ENCODE measurements at places on chromosomes 3 and 15.

DNA sequence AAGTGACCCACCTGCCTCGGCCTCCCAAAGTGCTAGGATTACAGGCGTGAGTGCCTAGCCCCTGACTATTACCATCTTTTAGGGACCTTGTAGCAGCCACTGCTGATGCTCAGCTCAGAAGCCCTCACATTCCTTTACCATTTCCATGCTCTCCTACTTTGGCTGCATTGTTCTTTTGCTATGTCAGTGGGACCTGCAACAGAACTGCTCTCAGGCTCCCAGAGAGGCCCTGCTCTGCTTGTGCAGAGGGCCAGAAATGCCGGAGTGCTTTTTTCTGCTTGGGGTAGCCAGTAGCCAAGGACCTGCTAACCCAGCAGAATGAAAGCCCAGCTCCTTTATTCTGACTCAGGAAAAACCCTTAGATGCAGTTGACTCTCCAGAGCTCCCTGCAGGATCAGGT, 18.3 kb upstream of the PROK2 start:
- no peak for DNase-seq

DNA sequence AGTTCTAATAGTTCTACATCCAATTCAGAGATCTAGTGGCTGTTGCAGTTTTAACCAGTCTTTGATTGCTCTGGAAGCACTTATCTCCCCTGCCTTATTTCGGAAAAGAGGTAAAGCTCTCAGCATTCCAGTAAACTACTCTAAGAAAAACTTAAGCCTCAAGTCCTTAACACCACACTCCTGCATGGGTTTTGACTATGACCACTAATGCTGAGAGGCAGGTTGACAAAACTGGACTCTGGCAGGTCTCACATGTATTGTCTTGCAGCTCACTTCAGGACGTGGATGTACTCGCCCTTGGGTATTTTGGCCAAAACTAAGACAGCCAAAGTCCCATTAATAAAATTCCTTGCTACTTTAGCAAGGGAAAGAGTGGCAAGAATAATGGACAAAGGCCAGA, 405.9 kb upstream of the GRM7 start:
- DNase-seq = no peak

GRCh38 chr15:63231206-63231605, 41.8 kb downstream of the RAB8B start:
- no peak for DNase-seq

- no peak for DNase-seq
Observed at GRCh38 chr3:33456756-33457155, 16.6 kb upstream of the UBP1 start.

GRCh38 chr3:174417573-174417972, 441.6 kb upstream of the NAALADL2 start:
- DNase-seq = no peak

DNA sequence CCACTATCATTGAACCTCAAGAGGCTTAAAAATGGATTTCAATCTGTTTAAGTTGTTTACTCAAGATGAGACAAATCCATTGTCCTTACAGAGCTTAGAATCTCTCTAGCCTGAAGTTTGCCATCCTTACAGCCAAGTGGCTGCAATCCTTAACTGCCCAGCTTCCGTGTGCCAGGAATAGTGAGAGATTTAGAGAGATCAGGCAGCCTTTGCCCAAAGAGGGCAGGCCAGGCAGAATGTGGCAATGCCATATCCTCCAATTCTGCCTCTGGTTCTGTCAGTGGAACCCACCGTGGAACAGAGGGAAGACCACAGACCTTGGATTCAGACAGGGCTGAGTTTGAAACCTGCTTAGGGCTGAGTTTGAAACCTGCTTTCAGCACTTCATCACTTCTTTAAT, 374.3 kb downstream of the VPS13C start:
- no peak for DNase-seq

DNA sequence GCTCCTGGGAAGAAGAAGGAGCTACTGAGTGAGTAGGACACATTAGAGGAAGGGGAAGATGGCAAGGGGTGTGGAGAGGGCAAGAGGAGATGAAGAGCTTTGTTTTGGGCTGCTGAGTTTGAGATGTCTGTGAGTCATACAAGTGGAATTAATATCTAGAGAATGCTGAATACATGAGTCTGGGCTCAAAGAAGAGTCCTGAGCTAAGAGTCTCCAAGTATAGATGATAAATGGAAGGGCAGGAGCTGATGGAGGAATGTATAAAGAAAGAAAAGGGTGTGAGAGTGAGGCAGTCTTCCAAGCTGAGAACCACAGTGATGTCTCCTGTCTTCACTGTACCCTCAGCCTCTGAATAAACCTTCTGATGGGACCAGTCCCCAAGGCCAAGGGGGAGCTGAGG, 205.5 kb upstream of the MRPL3 start:
- no peak for DNase-seq

DNA sequence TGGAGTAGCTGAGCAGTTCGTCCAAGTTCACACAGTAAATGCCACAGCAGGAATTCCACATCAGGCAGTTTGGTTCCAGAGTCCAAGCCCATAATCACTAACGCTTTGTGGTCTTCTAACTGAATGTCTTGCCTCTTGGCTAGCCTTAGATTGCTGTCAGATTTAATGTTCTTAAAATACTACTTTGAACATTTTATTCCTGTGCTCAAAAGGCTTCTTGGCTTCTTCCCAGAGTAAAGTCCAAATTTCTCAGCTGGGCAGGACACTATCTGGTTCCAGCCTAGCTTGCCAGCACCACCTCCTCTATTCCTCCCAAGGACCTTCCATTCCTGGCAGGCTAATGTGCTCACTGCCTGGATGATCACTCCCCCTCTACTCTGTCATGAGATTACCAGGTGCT, 256.9 kb downstream of the SQOR start:
- DNase-seq = no peak

DNA sequence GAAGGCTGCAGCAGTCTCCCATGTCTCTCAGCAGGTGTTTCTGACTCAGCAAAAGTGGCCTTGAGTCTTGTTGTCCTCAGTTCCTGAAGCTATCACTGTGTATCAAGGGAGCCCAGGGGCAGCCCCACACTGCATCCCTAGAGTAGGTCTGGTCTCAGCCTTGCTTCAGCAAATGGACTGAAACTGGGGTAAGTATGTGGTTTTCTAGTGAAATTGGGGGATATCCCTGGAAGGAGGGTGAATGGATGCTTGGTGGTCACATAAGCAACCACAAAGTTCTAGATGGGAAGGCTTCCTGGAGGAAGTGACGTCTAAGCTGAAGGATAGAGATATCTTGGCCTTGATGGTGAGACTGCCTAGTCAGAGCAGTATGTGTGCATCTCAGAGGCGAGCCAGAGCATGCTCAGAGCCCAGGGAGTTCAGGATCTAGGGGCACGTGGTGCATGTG, 38.4 kb downstream of the TMEM158 start:
- DNase-seq = no peak

DNA sequence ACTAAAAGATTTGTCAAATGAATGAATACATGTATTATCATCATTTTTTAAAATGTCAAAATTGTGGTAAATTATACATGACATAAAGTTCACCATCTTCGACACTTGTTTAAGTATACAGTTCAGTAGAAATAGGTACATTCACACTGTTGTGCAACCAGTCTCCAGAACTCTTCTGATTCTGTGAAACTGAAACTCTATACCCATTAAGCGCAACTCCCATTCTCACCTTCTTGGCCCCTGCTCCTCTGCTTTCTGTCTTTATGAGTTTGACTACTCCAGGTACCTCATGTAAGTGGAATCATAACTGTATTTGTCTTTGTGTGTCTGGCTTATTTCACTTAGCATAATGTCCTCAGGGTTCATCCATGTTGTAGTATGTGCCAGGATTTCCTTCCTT, 50.1 kb upstream of the KBTBD8 start:
- no peak for DNase-seq

GRCh38 chr3:32453346-32453745, 49.3 kb downstream of the CMTM6 start:
- no peak for DNase-seq

DNA sequence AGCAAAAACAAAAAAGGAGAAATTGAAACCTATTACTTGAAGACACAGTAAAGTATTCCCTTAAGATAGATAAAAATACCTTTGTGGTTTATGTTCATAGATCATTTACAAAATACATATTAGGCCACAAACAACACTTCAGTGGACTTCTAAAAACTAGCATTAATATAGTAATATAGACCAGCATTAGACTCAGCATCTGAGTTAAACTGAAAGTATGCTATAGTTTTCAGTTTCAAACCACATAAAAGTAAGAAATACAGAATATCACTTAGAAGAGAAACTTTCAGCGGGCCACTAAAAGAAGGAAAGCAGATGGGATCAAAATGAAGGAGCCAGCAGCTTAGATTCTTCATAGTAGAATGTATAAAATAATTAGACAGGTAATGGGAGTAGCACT, 86.6 kb downstream of the MSL2 start:
- no peak for DNase-seq

DNA sequence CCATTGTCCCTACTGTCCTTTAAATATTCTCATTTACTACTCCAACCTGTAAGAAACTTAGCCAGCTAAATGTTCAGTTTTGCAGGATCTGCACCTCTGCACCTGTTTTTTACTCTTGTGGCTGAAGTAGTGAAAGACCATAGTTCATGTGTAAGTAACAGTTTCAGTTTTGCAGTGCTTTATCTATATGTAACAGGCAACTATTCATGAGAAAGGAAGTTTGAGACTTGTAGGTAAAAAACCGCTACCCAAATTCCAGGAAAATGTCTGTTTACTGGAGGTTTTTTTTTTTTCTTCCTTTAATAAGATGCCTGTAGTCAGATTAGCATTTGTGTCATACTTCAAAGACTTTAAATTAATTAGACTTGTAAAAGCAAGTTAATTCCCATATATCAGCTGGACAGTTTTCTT, 25.4 kb upstream of the MBNL1 start:
- DNase-seq = peak; percentile 15

DNA sequence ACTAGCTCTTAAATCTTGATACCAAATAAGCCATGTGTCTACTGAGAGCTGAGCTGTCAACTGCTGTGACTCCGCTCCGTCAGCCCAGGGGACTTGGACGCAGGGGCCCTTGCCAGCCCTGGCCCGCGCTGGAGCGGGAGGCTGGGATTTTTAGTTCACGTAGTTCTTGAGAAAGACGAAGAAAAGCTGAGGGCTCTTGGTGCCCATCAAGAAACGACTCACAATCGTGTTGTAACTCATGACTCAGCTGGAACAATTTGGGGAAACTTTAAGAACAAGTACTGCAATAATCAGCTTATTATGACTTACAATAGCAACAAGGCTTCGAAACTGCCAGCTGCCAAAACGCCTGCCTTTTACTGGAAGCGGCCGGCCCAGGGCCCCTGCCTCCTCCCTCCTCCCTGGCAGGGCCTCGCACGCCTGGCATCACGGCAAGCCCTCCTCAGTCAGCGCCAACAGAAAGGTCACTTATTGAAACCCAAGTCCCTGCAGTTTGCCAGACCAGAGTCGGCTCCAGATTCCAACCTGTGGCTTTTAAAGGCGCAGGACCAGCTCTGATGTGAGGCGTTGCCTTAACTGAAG, 60.3 kb downstream of the RGMA start:
- peak; percentile 71 for DNase-seq

DNA sequence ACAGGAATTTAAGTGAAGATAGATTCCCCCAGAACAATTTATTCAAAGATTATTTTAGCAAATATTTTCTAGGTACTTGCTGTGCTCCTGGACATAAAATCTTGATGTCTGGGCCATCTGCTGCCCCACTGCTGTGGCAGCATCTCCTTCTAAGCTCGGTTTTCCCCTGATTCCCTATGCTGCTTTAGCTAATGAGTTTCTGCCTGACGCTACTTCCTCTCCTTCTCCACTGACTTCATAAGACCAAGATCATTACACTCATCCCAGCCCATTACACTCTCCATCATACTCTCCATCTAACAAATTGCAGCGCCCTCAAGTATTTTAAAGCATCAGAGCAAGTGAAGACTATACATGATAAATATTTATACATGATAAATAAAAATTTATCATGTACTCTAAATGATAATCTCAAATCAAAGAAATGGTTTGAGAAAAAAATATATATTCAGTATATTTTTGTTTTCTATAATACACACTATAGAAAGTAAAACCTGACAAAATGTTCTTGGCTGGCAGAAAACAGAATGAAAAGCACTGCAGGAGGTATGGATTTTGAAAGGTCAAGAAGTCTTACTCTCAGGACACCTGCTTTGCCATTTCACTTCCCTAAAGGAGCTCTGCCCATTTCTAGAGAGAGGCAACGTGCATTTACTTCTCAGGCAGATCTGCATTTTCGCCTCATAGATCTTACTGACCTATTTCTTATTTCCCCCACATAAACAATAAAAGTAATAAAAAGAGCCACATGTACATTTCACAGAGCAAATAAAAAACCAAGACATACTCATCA, 232.0 kb downstream of the KCNMB2 start:
- no peak for DNase-seq

GRCh38 chr3:1087066-1087560, 5.7 kb upstream of the CNTN6 start:
- DNase-seq = no peak

GRCh38 chr15:75508840-75509532, 57.5 kb upstream of the SIN3A start:
- peak; percentile 60 for DNase-seq

DNA sequence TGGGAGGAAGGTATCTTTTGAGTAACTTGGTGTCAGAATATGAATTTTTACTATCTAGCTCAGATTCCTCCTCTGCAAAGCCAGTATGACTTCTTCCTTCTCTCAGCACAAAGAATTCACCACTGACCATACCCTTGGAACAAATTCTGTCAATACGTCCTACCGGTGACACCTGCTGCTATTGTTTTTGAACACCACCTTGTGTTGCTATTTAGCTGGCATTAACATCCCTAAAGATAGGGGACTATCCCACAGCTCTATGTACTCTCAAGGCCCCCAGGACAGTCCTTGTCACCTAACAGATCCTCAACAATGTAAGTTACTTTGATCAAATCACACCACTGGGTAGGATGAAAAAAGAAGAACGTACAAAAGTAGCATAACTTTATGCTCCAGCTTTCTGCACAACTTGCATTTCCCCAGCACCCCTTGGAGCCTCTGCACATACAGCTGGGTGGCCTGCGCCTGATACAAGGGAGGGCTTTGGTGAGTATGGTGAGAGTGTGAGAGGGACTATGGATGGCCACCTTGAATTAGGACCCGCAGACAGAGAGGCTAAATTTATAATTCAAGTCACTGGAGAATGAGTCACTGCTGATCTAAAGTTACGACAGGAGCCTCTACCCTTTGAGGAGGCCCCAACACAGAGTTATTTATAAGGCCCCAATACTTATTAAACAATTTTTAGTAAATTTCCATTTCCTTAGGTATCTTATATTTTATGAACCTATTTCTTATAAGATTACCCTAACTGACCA, 2.3 kb upstream of the COLQ start:
- no peak for DNase-seq

DNA sequence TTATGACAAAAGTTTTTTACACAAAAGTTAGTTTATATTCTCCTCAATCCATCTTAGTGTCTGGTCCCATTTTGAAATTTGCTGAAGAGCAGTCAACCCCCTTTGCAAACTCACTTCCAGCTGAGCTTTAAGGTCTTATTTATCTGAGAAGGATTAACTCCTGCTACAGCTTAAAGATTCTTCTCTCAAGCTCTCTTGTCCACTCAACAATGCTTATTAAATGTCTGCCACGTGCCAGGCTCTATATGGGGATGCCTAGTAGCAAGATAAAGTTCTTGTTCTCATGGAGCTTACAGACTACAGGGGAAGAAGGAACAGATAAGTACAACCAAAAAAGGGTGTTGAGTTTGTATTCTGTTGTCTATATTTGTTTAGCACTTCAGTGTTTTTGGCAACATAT, 18.7 kb downstream of the TMPRSS7 start:
- no peak for DNase-seq

GRCh38 chr15:60580650-60581376, 101.9 kb upstream of the ICE2 start:
- peak; percentile 81 for DNase-seq

GRCh38 chr3:7504886-7505775, 644.2 kb downstream of the GRM7 start:
- DNase-seq = no peak

GRCh38 chr3:37836589-37836988, 25.1 kb upstream of the CTDSPL start:
- no peak for DNase-seq
